NCI-H1436 treated with DMSO at 0.1 percent for 48 hours (cell line): ENCODE measurements at places on chromosomes 11 and 22.

DNA sequence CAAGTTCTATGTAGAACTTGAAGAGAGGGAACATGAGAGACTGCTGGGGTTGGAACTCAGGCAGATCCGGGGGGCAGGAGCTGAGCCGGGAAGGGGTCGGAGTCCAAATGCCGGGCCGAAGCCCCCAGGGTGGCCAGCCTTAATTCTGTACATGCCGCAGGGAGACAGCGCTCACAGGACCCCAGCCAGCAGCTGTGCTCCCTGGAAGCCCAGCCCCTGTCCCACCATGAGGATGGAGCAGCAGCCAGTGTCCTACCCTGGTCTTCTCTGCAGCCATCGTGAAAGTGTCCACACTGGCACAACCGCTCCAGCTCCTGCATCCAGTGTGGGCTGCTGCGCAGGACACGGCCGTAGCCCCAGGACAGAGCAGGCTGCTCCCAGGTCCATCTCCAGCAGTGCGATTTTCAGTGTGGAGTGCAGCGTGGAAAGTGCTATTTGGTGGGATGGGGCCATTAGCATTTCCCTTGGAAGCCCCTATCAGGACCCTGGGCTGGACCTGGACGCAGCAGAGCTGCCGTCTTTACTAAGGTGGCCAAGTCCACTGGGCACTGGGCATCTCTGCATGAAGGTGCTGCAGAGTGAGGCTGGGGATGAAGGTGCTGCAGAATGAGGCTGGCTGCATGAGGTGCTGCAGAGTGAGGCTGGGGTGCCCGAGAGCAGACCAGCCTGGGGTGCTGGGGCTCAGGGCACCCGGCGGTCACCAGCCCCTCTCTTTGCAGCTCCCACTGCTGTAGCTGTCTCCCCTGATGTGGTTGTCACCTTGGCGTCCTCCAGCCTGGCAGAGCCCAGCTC, 737.4 kb downstream of the BRD1 start:
- no peak for DNase-seq

- DNase-seq = no peak
Measured at GRCh38 chr22:26632422-26633155, 10.8 kb downstream of the CRYBA4 start.

- no peak for DNase-seq
Measured at GRCh38 chr22:38080850-38081635, 2.9 kb downstream of the SLC16A8 start.

- DNase-seq = no peak
Measured at GRCh38 chr11:65649656-65650546, 12.0 kb downstream of the SIPA1 start.

GRCh38 chr22:27443306-27443705, 358.2 kb downstream of the MN1 start:
- no peak for DNase-seq
